ENCODE measurements at places on chromosomes 6 and 20.
A peak's percentile ranks its signal among the peaks of the same experiment; 100 is the strongest.

GRCh38 chr6:169420912-169421543 lies 167.4 kb upstream of the THBS2 start:
- DNase-seq, result no peak

- no peak for DNase-seq
Observed at GRCh38 chr6:44100088-44100550, 27.1 kb downstream of the MRPL14 start.

GRCh38 chr6:111470991-111471390 lies 12.0 kb downstream of the REV3L start:
- no peak for DNase-seq

GRCh38 chr20:709423-709822 lies 33.8 kb upstream of the SCRT2 start:
- DNase-seq, result no peak

- no peak for DNase-seq
Observed at GRCh38 chr20:9255171-9255570, 186.3 kb downstream of the PLCB4 start.

DNA sequence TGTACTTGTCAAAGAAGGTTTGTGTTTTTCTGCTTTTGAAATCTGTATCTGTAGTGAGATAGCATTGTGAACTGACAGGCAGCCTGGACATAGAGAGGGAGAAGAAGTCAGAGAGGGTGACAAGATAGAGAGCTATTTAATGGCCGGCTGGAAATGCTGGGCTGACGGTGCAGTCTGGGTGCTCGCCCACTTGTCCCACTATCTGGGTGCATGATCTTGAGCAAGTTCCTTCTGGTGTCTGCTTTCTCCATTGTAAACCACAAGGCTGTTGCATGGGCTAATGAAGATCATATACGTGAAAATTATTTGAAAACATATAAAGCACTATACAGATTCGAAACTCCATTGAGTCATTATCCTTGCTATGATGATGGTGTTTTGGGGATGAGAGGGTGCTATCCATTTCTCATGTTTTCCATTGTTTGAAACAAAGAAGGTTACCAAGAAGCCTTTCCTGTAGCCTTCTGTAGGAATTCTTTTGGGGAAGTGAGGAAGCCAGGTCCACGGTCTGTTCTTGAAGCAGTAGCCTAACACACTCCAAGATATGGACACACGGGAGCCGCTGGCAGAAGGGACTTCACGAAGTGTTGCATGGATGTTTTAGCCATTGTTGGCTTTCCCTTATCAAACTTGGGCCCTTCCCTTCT lies 18.4 kb downstream of the CD83 start:
- no peak for DNase-seq

- DNase-seq, result peak; percentile 1
Observed at GRCh38 chr6:25882051-25882496, 8.0 kb upstream of the SLC17A3 start.

GRCh38 chr20:5570452-5570851 lies 179.7 kb upstream of the SHLD1 start:
- DNase-seq, result no peak

GRCh38 chr20:54620611-54621010 lies 145.2 kb downstream of the DOK5 start:
- DNase-seq, result no peak

GRCh38 chr6:72464246-72464645 lies 157.6 kb upstream of the KCNQ5 start:
- DNase-seq, result no peak

GRCh38 chr6:28160233-28160632 lies 18.6 kb downstream of the ZKSCAN8 start:
- no peak for DNase-seq

GRCh38 chr6:73610444-73611275 lies 43.1 kb downstream of the SLC17A5 start:
- DNase-seq, result no peak

DNA sequence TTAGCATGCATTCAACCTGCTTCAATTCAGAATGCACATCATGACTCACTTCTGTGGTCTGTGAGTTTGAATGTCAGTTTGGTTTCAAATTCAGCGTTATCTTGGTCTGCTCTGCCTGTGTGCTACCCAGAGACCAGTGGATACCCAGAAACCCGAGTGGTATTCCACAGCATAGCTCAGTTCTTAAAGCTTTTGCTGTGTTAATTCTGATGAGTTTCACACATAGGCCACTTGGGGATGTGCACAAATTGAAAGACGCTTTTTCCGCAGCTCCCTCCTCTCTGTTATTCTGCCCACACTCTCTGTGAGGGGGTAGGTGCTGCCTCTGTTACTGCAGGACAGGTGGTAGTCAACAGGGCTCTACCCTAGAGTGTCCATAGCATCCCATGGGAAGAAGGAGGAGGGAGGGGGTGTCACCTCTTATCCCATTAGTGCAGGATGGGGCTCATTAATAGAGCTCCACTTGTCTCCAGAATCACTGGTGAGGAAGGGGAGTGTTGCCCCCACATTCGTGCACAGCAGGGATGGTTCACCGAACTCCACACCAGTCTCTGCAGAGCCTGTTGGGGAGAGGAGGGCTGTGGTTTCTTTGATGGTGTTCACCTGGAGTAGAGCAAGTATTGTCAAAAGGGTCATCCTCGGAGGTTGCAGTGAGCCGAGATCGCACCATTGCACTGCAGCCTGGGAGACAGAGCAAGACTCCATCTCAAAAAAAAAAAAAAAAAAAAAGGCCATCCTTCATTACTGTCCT lies 29.2 kb upstream of the SDCBP2 start:
- no peak for DNase-seq

GRCh38 chr6:1986454-1987243 lies 258.8 kb downstream of the GMDS start:
- no peak for DNase-seq

GRCh38 chr20:40431611-40432010 lies 257.4 kb downstream of the MAFB start:
- DNase-seq, result no peak

DNA sequence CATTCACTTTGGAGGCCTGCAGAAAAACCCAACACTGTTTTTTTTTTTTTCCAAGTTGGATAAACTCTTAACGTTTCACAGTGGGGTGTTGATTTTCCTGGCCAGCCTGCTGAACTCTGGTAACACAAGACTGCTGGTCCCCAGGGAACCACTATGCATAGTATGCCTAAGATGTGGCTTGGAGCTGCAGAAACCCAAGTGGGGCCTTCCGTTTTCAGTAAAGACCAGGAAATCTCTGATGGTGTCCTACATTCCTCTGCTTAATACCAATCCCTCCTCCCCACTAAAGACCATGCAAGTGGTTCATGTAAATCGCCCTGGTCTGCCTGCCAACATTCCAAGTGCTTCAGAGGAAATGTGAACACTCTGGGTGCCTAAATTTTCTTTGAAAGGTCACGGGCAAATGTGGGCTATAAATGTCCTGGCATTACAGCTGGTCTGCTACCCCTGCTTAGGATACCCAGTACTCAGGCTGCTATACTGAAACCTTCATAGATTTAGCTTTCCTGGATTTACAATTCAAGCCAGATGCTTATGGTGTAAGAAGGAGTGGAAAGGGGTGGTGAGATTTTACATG lies 615.4 kb downstream of the MAFB start:
- no peak for DNase-seq

DNA sequence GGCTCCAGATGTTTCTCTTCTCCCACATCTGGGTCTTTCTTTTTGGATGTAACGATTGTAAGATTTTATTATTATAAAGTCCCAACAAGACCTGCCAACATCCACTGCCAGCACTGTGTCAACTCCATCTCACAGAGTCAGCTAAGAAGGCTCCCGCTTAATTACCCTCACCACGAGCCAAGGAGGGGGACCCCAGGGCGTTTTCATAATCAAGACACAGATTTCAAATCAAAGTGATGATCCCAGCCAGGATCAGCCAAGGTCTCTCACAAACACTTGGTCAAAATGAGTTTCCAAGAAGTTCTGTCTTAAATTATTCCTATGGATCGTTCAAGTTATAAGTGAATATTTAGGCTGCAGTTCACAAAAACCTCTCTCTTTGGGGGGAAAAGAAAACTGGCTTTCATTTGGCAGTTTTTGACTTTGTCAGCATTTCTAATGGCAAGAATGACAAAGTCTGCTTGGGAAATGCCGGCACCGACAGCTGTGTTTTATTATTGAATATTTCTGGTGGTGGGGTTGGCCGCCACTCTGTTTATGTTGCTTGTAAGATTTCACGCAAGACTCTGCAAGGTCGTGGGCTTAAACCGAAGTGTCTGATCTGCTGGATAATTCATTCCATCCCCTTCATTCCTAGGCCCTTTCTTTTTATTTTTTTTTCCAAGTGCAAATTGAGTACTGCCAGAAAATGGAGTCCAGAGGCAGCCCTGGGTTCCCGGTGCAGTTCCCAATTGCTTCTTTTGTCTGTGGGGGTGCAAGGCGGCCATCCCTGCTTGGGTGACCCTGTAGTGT lies 170.2 kb upstream of the PMEPA1 start:
- no peak for DNase-seq

- DNase-seq, result no peak
Observed at GRCh38 chr6:83183082-83183828, 9.8 kb downstream of the PGM3 start.

DNA sequence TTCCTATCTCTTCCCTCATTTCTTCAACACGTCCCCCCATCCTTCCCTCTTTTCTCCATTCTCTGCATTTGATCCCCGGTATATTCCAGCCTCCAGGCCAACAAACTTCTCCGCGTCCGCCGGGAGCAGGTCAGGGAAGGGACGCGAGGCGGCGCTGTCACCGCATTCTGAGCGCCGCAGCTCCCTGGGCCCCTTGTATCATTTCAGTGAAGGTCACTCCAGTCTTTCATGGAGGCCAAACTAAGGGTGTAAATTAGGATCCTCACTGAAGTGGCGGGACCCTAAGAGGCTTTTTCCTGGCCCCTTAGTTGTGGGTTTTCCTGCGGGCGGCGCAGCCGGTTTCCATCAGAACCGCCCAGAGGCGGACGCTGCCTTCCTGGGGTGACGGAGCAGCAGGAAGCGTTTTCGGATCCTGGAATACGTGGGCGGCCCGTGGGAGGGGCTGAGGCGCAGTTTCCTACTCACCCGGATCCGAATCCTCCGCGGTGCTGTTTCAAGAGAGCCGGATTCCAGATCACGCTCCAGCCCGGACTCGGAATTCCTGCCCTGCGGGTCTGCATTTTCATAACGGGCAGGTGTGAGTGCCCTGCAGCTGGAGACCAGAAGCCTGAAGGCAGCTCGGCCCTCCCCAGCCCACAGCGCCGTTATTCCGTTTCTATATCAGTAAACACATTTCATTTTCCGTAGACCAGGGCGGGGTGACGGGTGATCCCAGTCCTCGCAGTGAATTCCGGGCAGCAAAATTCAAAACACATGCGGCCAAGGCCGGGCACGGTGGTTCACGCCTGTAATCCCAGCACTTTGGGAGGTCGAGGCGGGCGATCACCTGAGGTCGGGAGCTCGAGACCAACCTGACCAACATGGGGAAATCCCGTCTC lies 3.6 kb upstream of the MICA start:
- DNase-seq, result no peak

DNA sequence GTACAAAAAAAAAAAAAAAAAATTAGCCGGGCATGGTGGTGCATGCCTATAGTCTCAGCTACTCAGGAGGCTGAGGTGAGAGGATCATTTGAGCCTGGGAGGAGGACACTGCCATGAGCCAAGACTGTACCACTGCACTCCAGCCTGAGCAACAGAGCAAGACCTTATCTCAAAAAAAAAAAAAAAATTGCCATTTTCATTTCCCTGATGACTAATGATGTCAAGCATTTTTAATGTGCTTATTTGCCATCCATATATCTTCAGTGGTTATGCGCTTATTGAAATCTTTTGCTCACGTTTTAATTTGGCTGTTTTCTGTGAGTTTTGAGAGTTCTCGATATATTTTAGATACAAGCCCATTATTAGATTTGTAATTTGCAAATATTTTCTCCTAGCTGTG lies 46.7 kb downstream of the PFDN4 start:
- no peak for DNase-seq

GRCh38 chr6:164303102-164303964 lies 888.8 kb downstream of the QKI start:
- no peak for DNase-seq

DNA sequence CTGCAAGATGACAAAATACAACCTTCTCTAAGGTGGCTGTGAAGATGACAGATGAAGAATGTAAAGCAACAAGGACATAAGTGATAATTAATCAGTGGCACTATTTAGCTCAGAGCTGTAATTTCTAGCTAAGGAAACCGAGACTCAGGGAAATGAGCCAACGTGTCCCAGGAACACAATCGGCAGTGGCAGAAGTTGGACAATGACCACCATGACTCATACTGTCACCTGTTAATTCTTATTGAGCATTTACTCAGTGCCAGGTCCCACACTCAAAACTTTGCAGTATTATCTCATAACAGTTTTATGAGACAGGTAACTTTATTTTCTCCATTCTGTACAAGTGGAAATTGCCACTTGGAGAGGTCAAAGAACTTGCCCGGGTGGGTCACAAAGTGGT lies 55.8 kb downstream of the LAMA4 start:
- DNase-seq, result no peak

DNA sequence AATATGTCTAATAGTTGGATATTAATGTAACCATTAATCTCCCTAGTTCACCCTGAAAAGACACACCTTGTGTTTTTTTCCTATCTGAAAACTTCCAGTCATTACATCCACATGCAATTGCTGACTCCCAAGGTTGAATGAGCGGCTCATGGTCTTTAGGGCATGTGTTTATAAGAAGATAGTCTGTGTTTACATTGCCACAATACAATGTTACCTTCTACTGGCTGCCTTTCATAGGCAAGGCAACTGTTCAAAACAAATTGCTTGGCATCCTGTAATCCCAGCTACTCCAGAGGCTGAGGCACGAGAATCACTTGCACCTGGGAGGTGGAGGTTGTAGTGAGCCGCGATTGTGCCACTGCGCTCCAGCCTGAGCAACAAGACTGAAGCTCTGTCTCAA lies 86.8 kb upstream of the SHLD1 start:
- no peak for DNase-seq

GRCh38 chr6:107864226-107865127 lies 40.4 kb upstream of the SCML4 start:
- DNase-seq, result no peak

DNA sequence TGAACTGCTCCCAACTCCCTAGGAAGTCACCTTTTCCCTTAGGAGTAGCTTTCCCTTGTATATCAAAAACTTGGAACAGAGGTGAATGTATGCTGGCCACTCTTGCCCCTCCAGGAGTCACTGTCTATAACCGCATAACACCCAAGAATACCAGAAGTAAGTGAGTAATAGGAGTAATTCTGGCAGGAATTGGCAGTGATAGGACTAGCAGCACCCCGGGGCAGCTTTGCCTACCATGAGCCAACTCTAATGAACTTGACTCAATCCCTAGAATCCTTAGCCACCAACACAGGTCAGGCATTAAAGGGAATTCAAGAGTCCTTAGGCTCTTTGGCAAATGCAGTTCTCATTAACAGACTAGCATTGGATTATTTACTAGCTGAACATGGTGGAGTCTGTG lies 28.8 kb upstream of the CD164 start:
- DNase-seq, result no peak

DNA sequence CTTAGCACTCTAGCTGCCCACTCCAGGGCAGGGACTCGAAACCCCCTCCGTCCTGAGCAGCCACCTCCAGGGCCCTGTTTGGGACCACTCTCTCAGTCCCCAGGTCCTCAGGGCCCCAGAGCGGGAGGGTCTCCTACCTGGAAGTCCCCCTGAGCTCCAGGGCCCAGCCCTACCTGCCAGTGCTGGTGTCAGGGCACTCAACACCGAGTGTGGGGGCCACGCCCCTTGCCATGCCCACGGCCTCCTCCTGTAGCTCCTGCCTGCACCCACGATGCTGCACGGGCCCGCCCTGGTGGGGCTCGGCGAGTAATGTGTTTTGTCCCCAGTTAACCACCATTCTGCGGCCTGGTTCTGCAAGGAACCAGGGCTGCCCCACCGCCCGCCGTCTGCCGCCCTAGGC lies 21.5 kb downstream of the SPDEF start:
- no peak for DNase-seq

- DNase-seq, result no peak
Observed at GRCh38 chr6:141653590-141653989, 479.1 kb upstream of the GJE1 start.

Data from activated CD8-positive, alpha-beta memory T cell treated with anti-CD3 and anti-CD28 coated beads for 1 hour (primary cell).